CD4-positive, alpha-beta T cell treated with Interleukin-15 for 1 hour (primary cell): ENCODE measurements at places on chromosomes 1 and 21.

DNA sequence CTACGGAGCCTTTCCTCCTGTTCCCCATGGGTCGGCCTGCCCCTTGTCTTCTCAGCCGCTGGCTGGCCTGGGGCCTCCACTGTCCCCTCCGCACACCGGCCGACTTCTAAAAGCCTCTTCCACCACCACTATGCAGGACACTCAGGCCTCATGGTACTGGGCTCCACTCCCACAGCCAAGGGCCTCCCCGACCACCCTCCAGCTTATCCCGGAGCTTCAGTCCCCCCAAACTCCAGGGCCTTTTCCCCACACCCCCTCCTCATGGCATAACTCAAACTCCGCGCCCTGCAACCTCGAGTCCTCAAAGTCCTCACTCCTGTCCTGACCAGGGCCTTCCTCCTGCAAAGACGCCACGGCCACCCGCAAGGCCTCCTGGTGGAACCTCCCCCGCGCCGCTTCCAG lies 2.0 kb downstream of the LRRC41 start:
- DNase-seq: no peak

DNA sequence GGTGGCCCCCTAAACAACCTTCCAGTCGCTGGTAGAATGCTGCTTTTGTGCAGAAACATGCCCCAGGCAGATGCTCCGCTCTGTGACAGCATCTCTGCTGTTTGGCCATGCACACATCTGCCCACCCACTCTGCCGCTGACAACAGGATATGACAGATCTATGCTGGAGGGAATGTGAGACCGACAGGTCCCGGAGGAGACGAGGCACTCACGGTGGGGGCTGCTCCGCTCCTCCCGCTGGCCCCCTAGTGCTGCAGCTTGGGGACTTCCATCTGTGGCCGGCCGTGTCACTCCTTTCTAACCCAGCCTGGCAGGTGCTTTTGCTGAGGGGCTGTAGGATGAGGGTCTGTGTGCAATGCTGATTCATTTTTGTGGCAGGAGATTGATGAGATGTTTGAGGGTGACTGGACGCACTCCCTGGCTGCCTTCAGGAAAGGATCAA lies 49.1 kb upstream of the DMRTB1 start:
- peak; percentile 61 for DNase-seq

- DNase-seq: no peak
Observed at GRCh38 chr1:160093069-160093395, 5.4 kb downstream of the IGSF8 start.

- DNase-seq: no peak
Observed at GRCh38 chr1:25137521-25138395, 94.5 kb downstream of the SYF2 start.

DNA sequence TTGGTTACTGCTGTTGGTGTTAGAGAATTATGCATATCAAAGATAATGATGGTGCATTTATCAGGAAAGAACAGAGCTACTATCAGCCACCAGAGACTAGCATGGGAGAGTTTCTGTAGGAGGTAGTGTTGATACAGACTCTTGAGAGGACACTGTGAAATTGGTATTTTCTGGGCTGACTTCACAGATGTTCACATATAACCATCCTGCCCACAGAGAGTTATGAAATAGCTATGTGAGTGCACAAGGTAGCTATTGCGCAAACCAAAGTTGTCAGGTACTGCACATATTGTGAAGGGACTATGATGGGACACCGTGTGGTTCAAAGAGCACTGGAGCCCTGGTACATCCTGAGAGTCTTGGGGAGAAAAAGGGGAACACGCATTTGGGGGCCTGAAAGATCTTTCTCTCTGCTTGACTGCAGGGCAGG lies 1.4 kb upstream of the TLCD4 start:
- DNase-seq: no peak

- no peak for DNase-seq
Observed at GRCh38 chr1:235069577-235070563, 58.8 kb downstream of the TOMM20 start.

DNA sequence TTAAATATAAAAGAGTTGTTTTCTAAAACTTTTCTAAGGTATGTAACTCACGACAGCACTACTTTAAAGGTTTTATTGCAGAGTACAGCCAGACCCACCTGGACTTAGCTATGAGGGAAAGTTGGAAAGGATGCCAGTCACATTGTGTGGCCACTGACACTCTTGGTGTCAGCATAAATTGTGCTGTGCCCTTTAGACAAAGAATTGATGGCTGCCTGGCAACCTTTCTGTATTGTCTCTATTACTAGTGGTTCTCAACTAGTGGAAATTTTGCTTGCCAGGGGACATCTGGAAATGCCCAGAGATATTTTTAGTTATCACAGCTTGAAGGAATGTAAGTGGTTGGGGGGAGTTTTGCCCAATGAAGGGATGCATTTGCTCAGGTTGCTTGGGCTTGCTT lies 117.5 kb upstream of the APP start:
- DNase-seq: no peak

GRCh38 chr1:245361951-245362350 lies 207.2 kb downstream of the KIF26B start:
- no peak for DNase-seq

DNA sequence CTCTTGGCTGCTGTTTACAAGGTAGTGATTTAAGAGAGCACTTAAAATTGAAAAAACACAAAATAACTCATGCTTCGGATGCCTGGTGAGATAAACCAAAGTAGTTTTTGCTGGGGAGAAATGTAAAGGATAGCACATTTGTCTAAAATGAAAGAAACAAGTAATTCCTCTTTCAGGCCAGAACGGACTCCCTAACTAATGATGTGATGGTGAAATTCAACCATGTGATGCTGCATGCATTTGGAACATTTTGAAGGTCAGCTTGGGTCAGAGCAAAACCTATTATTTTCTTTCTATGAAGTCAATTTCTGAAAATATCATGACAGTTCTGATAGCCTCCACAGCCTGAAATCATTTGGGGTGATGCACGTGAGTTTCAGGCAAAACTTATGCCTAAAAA lies 27.6 kb downstream of the NMNAT2 start:
- no peak for DNase-seq

DNA sequence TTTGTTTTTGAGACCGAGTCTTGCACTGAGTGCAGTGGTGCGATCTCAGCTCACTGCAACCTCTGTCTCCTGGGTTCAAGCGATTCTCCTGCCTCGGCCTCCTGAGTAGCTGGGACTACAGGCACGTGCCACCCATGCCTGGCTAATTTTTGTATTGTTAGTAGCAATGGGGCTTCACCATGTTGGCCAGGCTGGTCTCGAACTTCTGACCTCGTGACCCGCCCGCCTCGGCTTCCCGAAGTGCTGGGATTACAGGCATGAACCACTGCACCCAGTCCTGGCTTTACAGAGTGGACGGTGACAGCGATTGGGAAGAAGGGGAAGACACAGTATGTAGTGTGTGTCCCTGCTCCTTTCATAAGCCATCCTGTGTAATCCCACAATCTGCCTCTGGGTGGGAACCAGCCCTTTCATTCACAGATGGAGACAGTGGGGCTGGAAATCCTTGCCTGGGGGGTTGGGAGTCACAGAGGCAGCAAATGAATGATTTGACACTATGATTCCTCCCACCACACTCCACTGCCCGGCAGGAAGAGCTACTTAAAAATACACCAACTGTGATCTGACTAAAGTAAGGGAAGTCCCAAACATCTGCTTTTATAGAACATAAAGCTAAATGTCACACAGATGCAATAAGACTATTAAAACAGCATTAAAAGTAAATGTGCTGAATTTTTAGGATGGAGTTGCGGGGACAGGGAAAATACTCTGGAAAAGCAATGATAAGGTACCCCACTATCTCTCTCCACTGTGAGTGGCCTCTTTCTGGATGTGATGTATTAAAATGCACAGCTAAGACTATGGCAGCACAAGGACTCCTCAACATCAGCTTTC lies 4.5 kb downstream of the PARP1 start:
- DNase-seq: no peak

GRCh38 chr1:238964631-238965030 lies 421.7 kb upstream of the CHRM3 start:
- no peak for DNase-seq

GRCh38 chr1:40383488-40384412 lies 10.2 kb downstream of the SMAP2 start:
- DNase-seq: no peak

GRCh38 chr1:102872526-102872925 lies 235.8 kb downstream of the COL11A1 start:
- DNase-seq: no peak

GRCh38 chr1:244836584-244836983 lies 1.1 kb downstream of the COX20 start:
- no peak for DNase-seq

GRCh38 chr1:22225858-22226589 lies 83.1 kb upstream of the WNT4 start:
- DNase-seq: no peak

DNA sequence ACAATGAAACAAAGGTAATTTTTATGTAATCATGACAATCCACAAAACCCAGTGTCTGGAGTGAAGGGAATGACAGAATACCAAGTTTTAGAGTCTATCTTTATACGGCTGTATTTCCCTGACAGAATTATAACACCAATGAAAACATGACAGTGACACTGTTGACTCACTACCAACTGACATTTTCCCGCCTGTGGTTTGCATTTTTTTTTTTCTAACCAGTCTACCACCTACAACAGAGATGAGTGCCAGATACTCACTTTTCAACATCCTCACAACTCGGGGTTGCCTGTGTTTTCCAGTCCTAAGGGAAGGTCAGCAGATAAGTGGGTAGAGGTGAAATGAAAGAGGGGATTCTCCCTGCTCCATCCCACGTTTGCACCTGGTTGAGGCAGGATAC lies 118.9 kb downstream of the KCNJ6 start:
- DNase-seq: no peak

DNA sequence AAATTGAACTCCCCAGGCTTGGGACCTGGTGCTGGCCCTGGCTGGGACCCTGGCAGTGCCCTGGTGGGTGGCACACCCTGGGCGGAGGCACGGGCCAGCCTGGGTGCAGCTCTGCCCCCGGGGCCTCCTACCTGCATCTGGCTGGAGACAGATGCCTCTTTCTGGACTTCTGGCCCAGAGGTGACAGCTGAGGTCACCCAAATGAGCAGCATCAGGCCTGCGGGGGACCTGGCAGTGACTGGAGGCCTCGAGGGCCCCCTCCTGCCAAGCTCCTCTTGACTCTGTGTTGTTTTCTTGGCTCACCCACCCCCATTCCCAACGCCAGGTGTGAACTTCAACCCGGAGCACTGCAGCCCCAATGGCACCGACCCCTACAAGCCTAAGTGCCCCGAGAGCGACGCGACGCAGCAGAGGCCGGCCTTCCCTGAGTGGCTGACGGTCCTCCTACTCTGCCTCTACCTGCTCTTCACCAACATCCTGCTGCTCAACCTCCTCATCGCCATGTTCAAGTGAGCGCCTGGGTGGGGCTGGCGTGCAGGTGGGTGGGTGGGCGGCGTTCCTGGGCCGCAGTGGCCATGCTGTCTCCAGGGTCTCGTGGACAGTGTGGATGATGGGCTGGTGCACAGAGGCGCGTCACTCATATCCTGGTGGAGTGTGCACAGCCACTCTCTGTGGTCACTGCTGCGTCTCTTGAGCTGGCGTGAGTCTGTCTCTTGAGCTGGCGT lies 41.6 kb upstream of the LRRC3 start:
- no peak for DNase-seq

- no peak for DNase-seq
Observed at GRCh38 chr1:205458777-205459566, 3.1 kb upstream of the BLACAT1 start.

- DNase-seq: peak; percentile 38
Observed at GRCh38 chr1:20100632-20101355, 18.5 kb downstream of the PLA2G2D start.

GRCh38 chr1:20367116-20367585 lies 76.5 kb downstream of the VWA5B1 start:
- no peak for DNase-seq

DNA sequence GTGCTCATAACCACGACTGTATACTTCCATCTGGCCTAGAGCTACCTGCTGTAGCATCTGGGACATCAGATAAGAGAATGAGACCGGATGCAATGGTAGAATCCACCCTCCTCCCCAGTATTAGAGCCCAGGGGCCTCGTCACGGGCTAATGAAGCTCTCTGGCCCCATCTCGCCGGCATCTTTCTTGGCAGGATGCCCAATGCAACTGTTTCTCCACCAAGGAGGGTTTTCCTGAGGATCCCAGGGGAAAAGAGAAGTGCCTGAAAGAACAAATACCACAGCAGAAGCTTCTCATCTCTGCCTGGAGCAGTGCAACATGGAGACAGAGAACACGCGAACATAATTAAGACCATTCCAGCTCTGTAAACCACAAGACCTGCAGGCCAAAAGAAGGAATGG lies 80.0 kb downstream of the VWA5B1 start:
- no peak for DNase-seq

DNA sequence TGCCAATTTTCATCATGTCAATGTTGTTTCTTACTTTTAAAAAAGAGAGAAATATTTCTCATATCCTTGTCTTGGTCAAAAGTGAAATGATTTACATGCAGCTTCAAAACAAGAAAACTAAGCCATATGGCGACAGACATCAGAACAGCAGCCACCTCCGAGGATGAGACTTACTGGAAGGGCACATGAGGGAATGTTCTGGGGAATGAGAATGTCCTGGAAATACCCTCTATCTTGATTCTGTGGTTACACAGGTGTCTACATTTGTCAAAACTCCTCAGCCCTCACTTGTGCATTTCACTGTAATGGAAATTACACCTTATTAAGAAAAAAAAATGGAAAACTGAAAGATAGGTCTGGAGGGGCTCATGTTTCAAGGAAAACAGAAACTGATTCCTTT lies 14.2 kb upstream of the ECE1 start:
- no peak for DNase-seq

- DNase-seq: peak; percentile 18
Observed at GRCh38 chr1:19800076-19800804, 524 bp upstream of the TMCO4 start.

DNA sequence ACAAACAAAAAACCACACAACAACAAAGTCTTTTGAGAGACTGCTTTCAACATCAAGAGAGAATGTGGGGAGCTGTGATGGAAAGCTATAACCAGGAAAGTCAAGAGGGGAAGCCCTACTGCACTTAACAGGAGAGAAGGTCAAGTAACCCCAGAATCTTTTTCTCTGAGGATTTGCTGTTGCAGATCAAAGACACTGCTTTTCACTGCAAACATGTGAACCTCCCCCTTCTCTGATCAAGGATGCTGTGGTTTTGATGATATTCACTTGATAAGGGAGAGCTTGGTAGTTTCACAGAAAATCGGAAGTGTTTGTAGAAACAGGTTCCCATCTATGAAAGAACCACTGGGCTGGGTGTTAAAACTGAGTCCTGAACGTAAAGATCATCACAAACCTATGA lies 4.8 kb downstream of the ETV3 start:
- DNase-seq: peak; percentile 24
